ENCODE measurements at places on chromosomes 11 and 22.

- DNase-seq = peak; percentile 31
Measured at GRCh38 chr11:71563406-71563805, 2.0 kb upstream of the KRTAP5-10 start.

- DNase-seq = no peak
Measured at GRCh38 chr22:29838599-29838956, 504 bp upstream of the ASCC2 start.

GRCh38 chr11:74648894-74649293, 56.5 kb downstream of the POLD3 start:
- no peak for DNase-seq

DNA sequence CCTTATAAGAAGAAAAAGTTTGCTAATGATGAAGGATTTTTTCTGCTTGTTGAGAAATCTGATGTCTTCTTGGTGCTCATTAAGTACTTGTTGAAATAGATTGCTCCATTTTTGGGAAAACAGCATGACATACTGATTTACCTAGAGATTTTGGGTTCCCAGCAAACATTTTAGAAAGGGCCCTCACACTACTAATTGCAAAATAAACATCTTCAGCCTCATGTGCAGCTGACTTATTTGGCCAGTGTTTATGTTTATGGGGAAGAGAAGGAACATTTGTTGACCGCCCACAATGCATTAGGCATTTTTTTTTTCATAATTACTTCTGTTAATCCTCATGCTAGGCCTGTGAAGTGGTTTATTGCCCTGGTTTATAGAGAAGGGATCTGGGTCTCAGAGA, 40.1 kb downstream of the LDLRAD3 start:
- no peak for DNase-seq

- no peak for DNase-seq
Measured at GRCh38 chr11:66971488-66971887, 3.6 kb upstream of the C11orf86 start.

GRCh38 chr22:47294576-47294975, 532.1 kb downstream of the TBC1D22A start:
- no peak for DNase-seq

DNA sequence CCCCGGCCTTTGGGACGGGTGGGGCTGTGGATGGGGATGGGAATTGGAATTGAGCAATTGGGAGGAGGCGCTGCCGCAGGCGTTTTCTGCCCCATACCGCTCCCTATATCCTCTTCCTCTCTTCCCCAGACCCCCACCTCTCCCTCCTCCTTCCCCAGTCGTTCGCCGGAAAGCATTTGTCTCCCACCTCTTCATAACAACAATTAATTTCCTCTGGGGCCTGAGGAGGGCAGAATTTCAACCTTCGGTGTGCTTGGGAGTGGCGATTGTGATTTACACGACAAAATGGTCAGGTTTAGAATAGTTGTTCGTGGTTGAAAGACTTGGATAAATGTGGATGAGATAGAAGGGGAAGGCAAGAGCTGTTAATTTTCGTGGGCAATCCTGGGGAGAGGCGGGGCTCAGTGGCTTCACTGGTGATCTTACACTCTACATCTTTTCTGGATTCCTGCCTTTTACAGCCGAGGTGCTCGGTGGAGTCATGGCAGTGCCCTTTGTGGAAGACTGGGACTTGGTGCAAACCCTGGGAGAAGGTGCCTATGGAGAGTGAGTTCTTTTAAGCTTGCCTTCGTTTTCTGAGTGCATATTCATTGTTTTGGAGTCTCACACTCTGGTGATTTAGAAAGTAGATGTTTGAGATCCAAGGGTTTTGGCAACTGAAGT, 1.5 kb downstream of the CHEK1 start:
- DNase-seq = peak; percentile 74

GRCh38 chr22:45866126-45866645, 110.8 kb downstream of the WNT7B start:
- DNase-seq = no peak

DNA sequence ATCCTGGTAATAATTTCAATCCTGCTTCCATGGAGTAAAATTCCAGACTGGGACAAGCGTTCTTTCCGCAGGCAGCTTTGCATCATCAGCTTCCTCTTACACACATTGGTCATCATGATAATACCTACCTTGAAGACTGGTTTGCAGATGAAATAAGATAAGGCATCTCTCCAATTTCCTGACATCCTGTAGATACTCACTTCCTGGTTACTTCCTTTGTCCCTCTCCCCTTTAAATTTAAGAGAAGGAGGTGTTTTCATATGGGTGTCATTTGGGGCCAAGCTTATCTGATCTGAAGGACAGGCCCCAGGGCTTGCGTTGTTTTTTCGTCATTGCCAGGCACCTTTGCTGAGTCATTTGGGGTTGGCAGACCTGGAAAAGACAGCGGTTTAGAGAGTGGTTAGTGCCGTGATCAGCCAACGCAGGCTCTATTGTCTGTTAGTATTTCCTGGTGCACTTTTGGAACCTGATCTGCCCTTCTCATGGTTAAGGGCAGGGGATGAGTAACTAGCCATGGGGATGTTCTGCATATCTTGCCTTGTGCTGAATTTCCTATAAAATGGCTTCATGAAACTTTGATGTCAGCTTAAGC, 24.1 kb downstream of the GRAMD1B start:
- DNase-seq = no peak

DNA sequence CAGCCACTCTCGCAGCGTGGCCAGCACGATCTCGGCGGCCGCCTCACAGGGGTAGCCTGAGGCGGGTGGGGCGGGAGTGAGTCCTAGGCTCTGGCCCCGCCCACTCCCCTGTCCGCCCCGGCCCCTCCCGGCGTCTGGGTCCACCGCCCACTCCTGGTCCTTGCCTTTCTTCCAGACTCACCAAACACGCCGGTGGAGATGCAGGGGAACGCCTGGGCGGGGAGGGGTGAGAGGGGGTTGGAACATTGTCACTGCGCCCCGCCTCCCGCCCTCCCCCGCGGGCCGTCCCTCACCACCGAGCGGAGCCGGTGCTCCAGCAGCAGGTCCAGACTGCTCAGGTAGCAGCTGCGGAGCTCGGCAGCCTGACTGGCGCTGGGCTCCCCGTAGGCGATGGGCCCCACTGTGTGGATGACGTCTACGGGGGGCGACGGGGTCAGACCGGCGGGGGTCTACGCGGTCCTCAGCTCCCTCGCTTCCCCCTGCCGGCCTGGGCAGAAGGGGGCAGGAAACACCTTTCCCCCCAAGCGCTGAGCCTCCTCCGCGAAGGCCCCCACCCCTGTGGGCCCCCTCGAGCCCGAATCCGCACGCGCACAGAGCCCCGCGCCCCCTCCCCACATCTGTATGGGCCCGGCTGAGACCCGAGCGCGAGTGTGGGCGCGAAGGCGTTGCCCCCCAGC, 13.2 kb downstream of the OTUB1 start:
- no peak for DNase-seq

GRCh38 chr22:37148742-37149665, 712 bp downstream of the IL2RB start:
- DNase-seq = no peak

DNA sequence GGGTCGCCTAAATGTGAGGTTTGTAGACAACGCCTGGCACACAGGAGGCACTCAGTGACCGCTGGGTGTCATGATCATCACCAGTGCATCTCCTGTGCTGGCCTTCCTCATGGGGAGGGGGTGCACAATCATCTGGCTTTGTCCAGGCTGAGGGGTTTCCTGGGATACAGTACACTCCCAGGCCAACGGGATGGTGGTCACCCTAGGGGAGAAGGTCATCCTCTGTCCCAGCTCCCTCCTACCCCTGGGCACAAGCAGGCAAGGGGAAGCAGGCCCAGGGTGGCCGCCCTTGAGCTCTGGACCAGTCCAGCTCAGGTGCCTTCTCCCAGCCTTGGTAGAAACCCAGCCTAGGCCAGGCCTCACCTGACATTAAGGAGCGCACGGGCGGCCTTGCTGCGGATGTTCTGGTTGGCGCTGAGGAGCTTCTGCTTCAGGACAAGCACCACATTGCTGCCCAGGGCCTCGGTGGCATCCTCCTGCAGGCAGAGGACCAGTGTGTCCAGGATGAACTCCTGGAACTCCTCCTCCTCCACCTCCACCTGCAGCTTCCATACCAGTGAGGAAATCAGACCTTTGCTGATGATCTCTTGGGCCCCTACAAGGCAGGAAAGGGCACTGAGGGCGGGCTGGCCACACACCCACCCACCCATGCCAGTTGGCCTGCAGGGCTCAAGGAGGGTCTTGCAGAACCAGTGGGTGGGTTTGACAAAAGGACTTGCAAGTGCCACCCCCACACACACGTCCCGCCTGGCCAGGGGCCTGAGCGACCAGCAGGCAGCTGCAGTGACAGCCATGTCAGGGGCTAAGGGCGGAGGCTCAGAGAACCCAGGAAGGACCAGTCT, 6.6 kb upstream of the GNAZ start:
- no peak for DNase-seq

DNA sequence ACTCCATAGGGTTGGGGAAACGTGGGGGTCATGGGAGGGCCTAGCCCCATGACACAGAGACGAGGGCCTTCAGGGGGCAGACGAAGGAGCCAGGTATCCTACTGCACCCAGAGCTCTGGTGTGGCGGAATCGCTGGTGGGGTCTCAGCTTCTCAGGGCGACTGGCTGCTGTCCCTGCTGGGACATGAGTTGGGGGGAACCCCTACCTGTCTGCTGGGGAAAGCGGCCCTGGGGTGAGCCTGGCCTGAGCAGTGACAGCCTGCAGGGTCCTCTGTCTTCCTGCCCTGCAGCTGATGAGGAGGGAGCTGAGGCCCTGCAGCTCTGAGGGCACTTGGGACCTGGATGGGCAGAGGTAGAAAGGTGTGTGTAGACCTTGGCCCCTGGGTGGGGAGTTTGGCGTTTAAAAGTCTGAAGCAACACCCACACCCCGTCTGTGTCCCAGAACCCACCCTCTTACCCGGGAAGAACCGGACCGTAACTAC, 33.6 kb upstream of the GRAMD4 start:
- DNase-seq = no peak

DNA sequence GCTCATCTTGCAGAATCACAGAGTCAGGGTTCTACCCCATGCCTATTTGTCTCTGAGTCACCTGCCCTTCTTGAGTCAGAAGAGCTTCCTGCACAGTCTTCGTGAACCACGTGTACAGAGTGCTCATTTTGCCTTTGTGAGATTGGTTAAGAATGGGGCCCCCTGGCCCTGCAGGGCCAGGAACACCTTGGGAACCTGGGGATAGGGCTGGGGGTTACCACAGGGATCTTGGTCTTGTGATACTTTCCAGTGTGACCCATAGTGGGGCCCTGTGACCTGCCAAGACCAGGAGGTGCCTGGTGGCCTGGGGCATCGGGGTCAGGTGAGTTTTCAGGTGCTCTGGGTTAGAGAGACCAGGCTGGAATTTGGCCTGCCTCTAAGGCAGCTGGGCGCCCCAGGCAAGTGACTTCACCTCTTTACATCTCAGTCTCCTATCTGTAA, 9.4 kb downstream of the TMPRSS13 start:
- DNase-seq = no peak

- DNase-seq = no peak
Measured at GRCh38 chr22:37211075-37211865, 1.0 kb downstream of the SSTR3 start.

DNA sequence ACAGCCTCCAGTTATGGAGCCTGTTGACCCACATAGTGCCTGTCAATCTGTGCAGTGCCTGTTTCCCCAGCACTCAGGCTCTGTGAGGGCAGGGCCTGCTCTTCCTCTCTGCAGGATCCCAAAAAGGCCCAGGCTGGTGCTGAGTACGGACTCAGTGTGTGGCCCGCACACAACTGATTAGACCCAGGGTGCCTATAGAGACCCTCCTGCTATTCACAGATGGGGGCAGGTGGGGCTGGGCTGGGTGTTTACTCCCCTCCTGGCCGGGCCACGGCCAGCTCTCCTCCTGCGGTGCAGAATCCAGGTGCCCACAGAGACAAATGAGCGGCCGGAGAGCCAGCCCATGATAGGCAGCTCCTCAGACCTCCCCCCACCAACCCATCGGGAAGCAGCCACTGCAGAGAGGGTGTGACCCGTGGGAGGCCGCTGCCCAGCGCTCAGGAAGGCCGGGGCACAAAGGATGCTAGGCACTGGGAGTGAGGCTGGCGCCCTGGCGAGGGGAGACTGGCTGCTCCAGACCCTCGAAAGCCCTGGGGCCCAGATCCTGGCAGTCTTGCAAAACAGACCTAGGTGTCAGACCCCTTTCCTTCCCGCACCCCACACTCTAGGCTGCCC, 239.0 kb downstream of the CTTN start:
- no peak for DNase-seq

DNA sequence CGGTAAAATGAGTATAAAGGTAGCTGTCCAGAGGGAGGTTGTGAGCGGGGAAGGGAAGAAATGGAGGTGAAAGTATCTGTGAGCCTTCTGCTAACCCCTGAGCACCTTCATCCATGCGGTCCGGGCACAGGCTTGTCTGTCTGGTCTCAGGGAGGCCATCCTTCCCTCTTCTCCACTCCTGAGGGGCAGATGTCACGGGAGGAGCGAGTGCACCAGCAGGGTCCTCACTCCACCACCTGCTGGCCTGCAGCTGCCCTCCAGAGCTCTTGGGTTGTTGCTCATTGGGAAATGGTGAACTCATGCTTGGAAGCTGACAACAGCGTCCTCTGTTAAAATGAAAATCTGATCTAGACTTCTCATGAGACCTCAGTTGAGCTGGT, 33.8 kb upstream of the WNT11 start:
- DNase-seq = no peak

- DNase-seq = no peak
Measured at GRCh38 chr11:44726283-44727113, at the start of gene TSPAN18. Gene TSPAN18 (plus strand): TSS chr11:44726962. CDS start chr11:44906417, 179,455 bp downstream.

DNA sequence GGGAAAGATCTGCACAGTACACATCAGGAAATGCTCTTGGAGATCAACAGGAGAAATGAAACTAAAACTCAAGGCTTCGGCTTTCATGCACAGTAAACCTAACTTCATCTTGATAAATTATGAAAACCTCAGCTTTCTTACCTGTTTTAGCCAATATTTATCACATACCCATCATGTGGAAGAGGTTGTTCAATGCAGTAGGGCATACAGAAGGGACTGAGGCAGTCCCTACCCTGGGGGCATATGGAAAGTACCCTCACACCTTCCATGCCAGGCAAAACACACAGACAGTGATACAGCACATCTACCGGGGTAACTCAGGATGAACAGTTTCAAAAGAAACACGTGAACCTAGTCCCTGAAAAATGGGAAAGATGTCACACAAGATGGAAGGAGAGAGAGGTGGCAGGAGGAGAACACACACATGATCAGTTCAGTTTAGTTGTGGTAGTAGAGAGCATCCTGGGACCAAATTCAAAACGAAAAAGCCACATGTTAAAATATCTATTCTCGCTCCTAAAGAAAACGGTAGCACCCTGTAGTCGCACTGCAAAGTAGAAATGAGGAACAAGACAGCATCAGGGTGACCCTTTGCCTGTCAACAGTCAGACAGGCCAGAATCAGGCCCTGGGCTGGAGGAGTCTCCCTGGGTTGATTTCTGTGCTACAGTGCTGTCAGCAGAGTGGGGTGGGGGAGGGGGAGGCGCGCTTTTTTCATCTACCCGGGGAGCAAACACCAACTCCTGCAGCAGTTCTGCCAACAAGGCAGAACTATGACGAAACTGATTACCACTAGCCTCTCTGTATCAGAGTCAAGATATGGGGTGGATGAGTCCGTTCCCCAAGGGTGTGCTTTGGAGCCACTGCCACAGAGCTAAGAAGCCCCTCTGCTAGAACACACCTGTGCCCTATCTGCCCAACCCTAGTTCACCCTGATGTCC, 1.3 kb downstream of the HIRA start:
- DNase-seq = no peak

Data from iPS DF 6.9 (cell line).